ENCODE measurements at places on chromosomes 4 and X.
A peak's percentile ranks its signal among the peaks of the same experiment; 100 is the strongest.

- DNase-seq: no peak
Observed at GRCh38 chrX:130155564-130155963, 10.1 kb downstream of the AIFM1 start.

DNA sequence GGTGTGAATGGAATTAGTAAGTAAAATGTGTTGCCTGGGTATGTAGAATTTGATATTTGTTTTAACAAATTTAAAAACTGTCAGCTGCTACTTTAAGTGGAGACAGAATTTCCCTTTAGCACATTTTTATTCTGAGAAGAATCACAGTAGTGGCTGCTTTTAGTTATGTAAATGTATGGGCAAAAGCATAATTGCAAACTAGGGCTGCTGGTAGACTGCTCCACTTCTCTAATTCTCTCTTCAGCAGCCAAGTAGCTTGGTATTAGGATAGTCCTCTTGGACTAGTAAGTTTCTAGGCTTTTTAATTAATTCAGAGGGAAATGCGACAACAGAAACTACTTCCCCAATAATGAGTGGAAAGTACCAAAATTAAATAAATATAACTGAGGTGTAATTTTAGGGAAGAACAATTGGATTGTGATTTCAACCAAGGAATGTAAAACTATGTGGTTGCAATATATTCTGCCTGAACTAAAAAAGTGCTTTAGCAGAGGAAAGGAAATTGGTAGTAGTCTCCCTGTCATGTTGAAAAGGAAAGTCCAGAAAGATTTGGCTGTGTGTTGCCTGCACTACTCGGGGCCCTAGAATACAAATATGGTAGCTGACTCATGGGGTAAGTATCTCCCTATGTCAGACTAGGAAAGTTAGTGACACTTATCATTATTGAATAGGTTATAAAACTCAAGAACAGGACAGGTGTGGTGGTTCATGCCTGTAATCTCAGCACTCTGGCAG is 9.2 kb upstream of the EIF4E start:
- DNase-seq: no peak

DNA sequence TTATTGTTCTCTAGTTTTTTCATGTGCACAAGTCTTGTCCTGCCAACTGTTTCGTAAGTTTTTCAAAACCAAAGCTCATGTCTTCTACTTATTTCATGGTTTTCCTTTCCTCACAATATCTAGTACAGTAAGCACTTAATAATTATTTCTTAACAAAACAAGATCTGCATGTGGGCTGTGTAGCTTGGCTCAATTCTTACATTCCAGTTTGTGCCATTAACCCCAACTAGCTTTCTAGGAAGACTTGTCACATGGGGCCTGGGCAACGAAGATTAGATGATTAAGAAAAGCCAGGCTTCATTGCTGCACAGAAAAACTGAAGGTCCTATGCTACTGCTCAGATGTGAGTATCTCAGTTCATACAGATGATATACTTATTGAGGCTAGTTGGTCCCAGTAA is 155.3 kb upstream of the TEX13A start:
- DNase-seq: no peak

- no peak for DNase-seq
Observed at GRCh38 chr4:102451266-102451665, 49.9 kb upstream of the NFKB1 start.

- DNase-seq: no peak
Observed at GRCh38 chrX:19556202-19556601, 40.9 kb upstream of the MAP3K15 start.

GRCh38 chr4:22372986-22373385 is 142.9 kb downstream of the ADGRA3 start:
- DNase-seq: no peak

DNA sequence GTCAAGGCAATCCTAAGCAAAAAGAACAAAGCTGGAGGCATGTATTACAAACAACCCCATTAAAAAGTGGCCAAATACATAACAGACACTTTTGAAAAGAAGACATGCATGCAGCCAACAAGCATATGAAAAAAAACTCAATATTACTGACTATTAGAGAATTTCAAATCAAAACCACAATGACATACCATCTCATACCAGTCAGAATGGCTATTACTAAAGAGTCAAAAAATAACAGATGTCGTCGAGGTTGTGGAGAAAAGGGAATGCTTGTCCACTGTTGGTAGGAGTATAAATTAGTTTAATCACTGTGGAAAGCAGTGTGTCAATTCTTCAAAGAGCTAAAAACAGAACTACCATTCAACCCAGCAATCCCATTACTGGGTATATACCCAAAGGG is 604.6 kb upstream of the GRIA3 start:
- no peak for DNase-seq

DNA sequence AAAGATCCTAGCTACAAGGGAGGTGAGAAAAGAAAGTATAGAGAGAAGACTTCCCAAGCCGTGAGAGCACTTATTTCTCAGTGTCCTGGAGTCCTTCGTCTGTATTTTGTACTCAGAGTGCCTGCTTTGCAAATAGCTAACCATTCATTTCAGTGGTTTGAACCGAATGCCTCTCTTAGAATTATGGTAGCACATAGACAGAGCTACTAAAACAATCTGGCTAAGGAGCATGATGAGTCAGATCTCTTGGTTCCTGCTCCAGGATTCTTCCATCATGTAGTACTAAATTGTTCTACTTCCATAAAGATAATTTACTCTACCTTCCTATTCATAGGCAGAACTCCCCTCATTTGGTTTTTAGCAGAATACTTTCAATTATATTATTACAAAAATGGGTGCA is 946.6 kb downstream of the STIM2 start:
- no peak for DNase-seq

DNA sequence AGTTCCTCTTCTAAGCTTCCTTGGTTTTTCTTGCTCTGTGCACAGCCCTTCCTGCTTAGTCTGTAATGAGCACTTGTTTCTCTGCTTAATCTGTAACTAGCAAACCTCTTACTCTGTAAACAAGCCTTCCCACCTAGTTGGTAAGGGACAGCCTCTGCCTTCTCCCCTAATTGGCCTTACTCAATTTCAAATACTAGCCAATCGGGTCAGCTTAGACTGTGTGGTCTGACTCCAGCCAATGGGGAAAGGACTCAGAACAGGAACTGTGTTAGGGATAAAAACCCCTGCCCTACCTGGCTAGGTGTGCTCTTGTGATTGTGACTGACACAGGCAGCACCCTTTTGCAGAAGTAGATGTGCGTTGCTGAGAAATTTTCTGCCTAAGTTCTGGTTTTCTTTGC is 136.5 kb upstream of the AADAT start:
- DNase-seq: no peak

GRCh38 chrX:103404231-103405008 is 28.1 kb downstream of the BEX3 start:
- DNase-seq: peak; percentile 59

- no peak for DNase-seq
Observed at GRCh38 chrX:127037159-127037558, 217.6 kb downstream of the PRR32 start.

DNA sequence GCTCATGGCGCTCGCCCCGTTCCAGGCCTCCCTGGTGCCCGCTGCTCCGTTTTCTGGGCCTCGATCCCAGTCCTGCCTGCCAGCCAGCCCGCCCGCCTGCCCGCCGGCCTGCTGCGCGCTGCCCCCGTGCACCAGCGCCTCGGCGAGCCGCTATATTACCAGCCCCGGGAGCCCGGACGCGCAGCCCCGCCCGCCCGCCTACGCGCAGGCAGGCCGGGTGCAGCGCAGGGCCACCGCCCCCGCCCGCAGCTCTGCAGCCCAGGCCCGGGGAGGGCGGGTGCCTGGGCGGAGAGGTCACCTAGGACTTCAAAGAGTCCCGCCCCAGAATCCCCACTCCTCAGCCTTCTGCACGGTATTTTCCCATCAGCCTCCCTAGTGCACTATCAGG is at the start of gene MAOB:
TSS of gene MAOB (minus strand) at position 157 of the 388 bp plus-strand sequence. CDS start at position 6, 151 bp downstream.
- DNase-seq: no peak

DNA sequence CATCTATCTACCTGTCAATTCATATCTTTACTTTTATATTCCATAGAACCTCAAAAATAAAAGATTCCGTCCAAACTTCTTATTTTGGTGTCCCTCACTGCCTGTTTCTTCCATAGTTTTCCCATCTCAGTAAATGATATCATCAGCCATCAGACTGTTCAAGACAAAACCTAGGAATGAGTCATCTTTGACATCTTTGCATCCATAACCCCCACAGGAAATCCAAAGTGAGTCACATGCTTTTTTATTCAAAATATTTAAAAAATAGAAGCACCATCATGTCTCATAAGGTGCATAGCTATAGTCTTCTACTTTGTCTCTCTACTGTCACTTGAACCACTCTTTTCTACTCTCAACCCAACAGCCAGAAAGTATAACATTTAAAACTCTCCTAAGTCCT is 29.9 kb upstream of the CXXC4 start:
- DNase-seq: no peak

- peak; percentile 65 for DNase-seq
Observed at GRCh38 chrX:26262121-26262523, 46.2 kb downstream of the MAGEB5 start.

GRCh38 chr4:77586951-77587383 is 18.7 kb upstream of the CXCL13 start:
- DNase-seq: no peak

GRCh38 chr4:47786958-47787370 is 50.9 kb downstream of the CORIN start:
- no peak for DNase-seq

GRCh38 chr4:101621120-101621519 is 169.4 kb upstream of the BANK1 start:
- DNase-seq: no peak

GRCh38 chr4:26984896-26985295 is 124.3 kb downstream of the STIM2 start:
- no peak for DNase-seq

- no peak for DNase-seq
Observed at GRCh38 chr4:37993806-37994205, 33.6 kb downstream of the PTTG2 start.

GRCh38 chr4:91325495-91325894 is 978.3 kb upstream of the GRID2 start:
- DNase-seq: no peak

GRCh38 chrX:56281789-56282188 is 49.6 kb downstream of the KLF8 start:
- DNase-seq: no peak

DNA sequence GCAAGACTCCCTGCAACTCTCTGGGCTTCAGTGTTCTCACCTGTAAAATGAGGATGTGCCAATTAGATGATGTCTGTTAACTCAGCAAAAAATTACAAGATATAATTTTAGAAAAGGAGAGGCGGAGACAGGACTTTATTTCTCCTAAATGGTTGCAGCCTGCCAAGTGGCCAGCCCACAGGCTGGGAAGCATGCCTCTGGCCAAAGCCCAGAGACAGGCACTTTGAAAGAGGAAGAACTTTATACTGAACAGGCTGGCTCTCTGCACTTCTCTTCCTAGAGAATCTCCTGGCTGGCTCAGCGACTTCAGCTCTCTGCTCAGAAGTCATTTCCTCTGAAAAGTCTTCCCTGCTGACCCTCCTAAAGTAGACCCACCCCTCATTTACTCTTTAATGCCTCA is 3.7 kb downstream of the PRDM5 start:
- DNase-seq: no peak

DNA sequence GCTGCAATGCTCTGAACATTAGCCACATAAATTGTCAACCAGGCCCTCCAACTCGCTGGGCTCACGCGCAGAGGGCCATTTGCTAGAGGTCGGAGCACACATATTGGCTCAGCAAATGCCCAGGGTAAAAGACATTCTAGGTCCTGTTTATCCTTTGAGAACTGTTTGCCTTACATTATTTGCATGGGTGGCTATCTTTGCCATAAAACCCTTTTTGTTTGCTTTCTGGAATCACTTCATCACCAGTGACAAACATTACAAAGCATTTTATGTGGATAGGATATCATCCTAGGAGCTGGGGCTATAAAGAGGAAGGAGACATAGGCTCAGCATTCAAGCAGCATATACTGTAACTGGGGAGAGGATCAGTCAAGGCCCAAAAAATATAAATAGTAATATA is 149.2 kb upstream of the RAI2 start:
- DNase-seq: no peak

DNA sequence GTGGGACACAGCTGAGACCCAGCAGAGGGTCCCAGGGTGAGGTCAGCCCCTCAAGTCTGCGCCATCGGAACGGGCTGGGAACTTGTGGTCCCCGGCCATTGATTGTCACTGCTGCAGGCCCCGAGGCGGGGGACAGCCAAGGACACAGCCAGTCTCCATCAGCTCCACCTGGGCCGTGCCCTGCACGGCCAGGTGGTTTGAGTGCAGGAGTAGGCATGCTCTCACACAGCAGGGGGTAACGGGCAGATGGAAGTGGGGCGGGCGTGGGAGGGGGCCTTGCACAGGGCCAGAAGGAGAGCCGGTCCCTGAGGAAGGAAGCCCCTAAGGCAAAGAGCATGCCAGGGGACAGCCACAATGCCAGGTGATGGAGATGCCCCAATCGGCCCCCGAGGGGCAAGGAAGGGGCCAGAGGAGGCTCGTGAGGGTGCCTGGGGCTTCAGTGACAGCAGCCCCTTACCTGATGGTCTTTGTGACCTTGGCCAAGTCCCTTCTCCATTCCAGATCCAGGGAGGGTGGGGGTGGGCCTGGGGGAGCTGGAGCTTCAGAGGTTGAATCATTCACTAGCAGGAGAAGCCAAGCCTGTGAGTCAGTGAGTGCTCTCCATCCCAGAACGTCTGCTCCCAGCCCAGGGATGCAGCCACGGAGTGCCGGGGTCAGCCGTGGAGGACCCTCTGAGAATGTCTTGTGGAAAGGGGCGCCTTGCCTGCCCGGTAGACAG is 2.3 kb downstream of the ATP2B3 start:
- no peak for DNase-seq

- DNase-seq: no peak
Observed at GRCh38 chrX:115563633-115564162, 2.7 kb downstream of the PLS3 start.

GRCh38 chr4:74376888-74377483 is 12.0 kb downstream of the EREG start:
- DNase-seq: peak; percentile 76

DNA sequence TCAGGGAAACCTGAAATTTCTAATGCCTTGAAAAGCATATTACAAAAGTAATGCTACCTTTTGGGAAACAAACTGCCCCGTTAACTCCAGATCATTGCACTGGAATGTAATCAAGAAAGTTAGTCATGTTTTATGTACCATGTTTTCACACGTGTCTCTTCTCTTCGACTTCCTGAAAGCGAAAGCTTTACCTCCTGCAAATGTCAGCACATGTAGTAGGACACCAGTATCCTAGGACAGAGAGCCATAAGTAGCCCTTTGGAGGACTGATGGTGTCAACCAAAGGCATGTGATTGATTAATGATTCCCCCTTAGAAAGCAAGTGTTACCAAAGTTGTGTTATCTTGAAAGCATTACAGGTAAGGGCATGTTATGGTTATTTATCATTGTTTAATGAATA is 8.8 kb upstream of the MND1 start:
- DNase-seq: no peak

DNA sequence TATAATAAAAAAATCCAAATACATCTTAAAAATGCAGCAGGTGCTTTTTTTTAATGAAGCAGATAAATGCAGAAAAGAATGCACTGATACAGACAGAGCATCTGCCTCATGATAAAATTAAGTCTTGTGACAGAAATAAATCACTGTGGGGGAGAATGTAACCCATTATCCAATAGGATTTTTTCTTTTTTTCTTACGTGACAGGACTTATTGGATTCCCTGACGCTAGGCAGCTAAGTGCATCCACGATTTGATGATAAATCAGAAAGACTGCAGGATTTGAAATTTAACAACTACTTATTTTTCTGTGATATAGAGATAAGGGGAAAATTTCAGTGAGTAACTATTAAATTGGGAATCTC is 110.6 kb upstream of the PPARGC1A start:
- no peak for DNase-seq
